ENCODE measurements at places on chromosomes 16 and 17.

- DNase-seq = no peak
Observed at GRCh38 chr16:7946142-7946541, 613.5 kb downstream of the RBFOX1 start.

- peak; percentile 77 for DNase-seq
Observed at GRCh38 chr17:44198721-44199552, 747 bp downstream of the ATXN7L3 start.

DNA sequence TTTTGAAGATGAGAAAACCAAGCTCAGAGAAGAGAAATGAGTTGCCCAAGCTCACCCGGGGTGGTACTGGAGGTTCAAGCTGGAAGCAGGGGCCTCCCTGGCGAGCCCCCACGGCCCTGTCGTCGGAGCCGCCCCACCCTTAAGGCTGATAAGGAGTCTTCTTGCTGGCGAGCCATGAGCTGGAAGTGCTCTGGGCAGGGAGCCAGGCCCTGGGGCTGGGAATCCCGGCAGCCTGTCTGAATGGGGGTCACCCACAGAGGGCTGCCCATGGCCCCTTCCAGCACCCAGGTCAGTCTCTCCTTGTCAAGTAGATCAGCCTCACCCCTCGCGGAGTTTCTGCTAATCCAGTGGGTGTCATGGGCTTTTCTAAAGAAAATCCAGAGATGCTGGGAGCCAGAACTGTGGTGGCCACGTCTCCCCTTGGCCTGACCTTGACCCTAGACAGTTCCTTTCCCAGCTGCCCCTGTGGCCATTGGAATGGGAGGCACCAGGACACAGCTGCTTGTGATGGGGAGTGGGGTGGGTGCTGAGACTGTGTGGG lies 1.2 kb upstream of the P2RX1 start:
- DNase-seq = no peak

GRCh38 chr17:72303787-72304733 lies 183.2 kb downstream of the SOX9 start:
- DNase-seq = no peak

DNA sequence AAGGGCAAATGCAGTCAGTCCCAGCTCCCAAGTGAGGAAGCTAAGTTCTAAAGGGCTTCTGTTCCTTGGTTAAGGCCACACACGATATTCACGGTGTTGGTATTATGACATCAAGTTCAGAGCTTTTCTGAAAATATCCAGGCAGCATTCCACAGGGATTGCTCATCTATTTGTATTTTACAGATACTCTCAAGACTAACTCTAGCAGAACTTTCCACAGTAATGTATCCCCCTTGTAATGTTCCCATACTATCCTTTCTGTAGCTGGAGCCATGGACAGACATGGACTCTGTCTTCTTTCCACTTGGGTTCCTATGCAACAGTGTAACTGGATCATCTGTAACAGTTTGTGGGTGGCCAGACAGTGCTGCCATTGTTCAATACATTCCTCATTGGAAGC lies 13.5 kb downstream of the SDR42E1 start:
- DNase-seq = no peak

GRCh38 chr17:76397687-76398522 lies 13.5 kb downstream of the SPHK1 start:
- DNase-seq = peak; percentile 88

- peak; percentile 77 for DNase-seq
Observed at GRCh38 chr17:40095944-40096791, 4.2 kb downstream of the NR1D1 start.

DNA sequence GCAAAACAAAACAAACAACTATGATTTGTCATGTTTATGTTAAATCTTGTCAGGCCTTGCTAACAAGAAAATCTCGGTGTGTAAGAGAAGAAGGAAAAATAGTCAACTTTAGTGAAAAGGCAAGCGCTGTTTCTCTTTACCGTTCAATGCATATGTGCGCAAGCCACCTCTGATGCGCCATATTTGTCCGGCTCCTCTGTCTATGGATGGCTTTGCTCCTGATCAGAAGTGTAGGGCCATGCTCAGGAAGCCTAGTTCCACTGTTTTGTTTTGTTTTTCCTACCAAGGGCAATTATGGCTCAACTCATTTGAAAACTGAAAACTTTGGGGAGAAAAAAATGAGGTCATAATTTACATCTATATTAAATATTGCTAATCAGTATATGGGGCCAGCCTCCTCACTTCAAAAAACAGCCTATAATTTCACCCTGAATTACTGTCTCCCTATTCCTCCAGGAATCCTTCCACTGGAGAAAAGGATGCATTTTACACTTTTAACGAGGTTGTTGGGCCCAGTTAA lies 4.5 kb downstream of the MAF start:
- no peak for DNase-seq

DNA sequence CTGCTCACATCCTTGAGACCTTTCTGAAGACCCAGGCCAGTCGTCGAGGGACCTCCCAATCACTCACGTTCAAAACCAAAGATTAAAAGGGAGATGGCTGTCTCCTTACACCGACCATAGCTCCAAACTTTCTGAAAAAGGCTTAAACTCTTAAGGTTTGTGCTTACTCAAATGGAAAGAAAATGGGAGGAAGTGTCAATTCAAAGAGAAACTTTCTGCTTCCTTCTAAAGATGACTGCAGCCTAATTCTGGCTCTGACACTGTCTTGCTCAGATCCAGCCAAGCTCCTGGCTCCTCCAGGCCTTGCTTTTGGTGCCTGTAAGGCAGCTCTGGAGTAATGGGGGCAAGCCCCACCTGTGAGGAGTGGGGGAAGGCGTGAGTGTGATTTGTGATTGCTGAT lies 54.9 kb upstream of the WSB1 start:
- DNase-seq = no peak

- no peak for DNase-seq
Observed at GRCh38 chr17:50218071-50218759, 16.8 kb upstream of the COL1A1 start.

- DNase-seq = no peak
Observed at GRCh38 chr17:59266745-59267144, 46.4 kb downstream of the GDPD1 start.

- DNase-seq = no peak
Observed at GRCh38 chr16:73095885-73096421, 48.0 kb upstream of the ZFHX3 start.

- DNase-seq = no peak
Observed at GRCh38 chr16:47592232-47592631, 131.1 kb downstream of the PHKB start.

DNA sequence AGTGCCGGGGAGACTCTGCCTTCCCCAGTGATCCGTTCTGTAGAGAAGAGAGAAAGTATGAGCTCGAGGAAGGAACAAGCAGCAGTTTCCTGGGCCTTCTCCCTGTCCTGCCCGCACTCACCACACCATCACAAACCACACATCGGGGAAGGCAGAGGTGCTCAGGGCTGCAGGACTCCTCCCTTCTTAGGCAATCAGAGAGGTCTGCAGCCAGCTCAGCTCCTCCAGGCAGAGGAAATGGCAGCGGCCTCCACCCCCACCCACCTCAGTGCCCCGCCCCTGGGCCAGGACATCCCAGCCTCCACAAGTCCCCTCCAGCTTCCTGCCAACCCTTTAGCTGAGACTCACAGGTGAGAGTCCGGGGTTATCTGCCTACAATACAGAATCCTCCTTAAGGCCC lies 2.0 kb downstream of the ZNF319 start:
- no peak for DNase-seq

GRCh38 chr17:64387545-64388171 lies 3.0 kb downstream of the PECAM1 start:
- DNase-seq = no peak

- DNase-seq = peak; percentile 32
Observed at GRCh38 chr17:54891176-54891821, 9.4 kb upstream of the TOM1L1 start.

DNA sequence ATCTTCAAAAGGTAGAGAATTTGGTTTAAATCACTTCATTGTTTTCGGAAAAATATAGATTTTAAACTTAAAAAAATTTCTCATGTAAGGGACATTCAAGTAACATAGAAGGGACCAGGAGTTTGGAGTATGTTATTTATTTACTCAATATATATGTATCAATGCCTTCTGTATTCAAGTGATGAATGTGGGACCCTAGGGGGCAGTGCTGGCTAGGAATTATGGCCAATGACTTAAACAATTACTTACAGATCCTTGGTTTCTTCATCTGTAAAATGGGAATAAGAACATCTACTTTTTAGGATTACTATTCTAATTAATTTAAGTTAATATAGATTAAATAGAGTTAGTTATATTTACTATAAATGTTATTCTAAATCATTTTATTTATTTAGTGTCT lies 886.3 kb upstream of the RBFOX1 start:
- DNase-seq = no peak

DNA sequence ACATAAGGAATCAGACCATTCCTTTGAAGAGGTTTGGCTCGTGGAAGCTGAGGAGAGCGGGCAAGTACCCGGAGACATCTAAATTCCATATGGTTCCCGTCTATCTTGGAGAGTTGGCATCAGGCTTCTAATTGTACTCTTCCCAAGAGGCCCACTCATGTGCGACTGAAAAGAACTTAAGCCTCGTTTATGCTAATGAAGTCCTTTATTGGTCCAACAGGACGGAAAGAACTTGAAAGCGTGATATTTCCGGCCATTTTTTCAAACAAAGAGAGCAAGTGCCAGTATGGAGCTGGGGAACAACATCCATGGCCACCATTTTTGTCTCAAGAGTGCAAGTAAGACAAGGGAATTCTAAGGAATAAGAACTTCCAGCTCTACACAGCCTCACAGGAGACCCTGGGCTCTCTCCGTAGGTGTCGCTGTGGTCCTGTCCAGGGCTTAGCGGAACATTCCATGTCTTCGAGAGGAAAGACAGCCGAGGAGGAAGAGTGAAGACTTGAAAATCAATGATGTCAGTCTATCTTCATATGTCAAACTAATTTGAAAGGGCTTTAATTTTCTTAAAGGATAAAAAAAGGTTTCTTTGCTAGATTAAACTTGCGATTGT lies 566.0 kb upstream of the PSMD7 start:
- no peak for DNase-seq

DNA sequence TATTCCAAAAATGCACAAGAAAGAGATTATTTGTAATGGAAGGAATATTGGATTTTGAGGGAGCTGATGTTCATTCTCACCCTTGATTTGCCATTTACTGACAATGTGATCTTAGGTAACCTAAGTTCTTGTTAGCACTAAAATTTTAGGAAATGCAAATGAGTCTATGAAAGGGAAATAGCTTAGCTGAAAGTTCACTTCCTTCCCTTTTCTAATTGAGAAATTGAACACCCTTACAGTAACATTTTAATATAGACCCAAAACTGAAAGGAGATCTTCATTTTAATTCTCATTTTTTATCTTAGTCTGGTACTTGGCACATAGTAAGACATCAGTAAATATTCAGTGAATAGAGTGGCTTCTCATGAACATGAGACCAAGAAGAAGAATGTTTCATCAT lies 10.9 kb upstream of the WSB1 start:
- no peak for DNase-seq
